Hepatocyte (in vitro differentiated cells): ENCODE measurements at places on chromosomes 11 and 22. TPM values are rescaled to one million over a fixed set of nuclear protein-coding genes. Genes with fewer than 3 reads are reported as not detected.

The HBG2 gene
- total RNA-seq = not detected in 2 replicates

The HTR3B gene
- 0.16 and 0.77 TPM in 2 replicates for total RNA-seq

The GTSE1 gene
- 2.6 and 4.4 TPM in 2 replicates for total RNA-seq

The RFPL1 gene
- total RNA-seq = not detected in 2 replicates

The HOATZ gene
- total RNA-seq = not detected in 2 replicates

The ATP5MG gene
- total RNA-seq = 64.7 and 68.1 TPM in 2 replicates

The LMO2 gene
- 2.5 and 4.9 TPM in 2 replicates for total RNA-seq

The TMEM121B gene
- total RNA-seq = 0.50 and 0.76 TPM in 2 replicates

The SERGEF gene
- 24.8 and 28.7 TPM in 2 replicates for total RNA-seq

The CAPN5 gene
- 25.2 and 29.1 TPM in 2 replicates for total RNA-seq

The LRRC75B gene
- total RNA-seq = 16.7 and 19.5 TPM in 2 replicates

The API5 gene
- total RNA-seq = 86.9 and 107 TPM in 2 replicates

The PRR33 gene
- total RNA-seq = not detected in 2 replicates

The B4GALNT4 gene
- 27.8 and 38.8 TPM in 2 replicates for total RNA-seq

The MRPL49 gene
- 57.6 and 71.0 TPM in 2 replicates for total RNA-seq

The PLAAT4 gene
- 13.7 and 17.5 TPM in 2 replicates for total RNA-seq

The CASP4 gene
- 50.9 and 56.1 TPM in 2 replicates for total RNA-seq

The MS4A10 gene
- total RNA-seq = 0.47 and 1.2 TPM in 2 replicates

The DKK3 gene
- 66.6 and 71.3 TPM in 2 replicates for total RNA-seq

The CEND1 gene
- total RNA-seq = not detected in 2 replicates

The SLC5A12 gene
- 36.6 and 41.9 TPM in 2 replicates for total RNA-seq

The VPS37C gene
- 12.2 and 17.0 TPM in 2 replicates for total RNA-seq

The RFPL3 gene
- total RNA-seq = not detected in 2 replicates

The RNF26 gene
- 15.5 and 15.8 TPM in 2 replicates for total RNA-seq

The CD3D gene
- 0.92 and 2.3 TPM in 2 replicates for total RNA-seq

The HTR3A gene
- not detected in 2 replicates for total RNA-seq

The ACCS gene
- total RNA-seq = 5.9 and 9.9 TPM in 2 replicates

The MPZL2 gene
- total RNA-seq = 47.2 and 52.3 TPM in 2 replicates
